ENCODE measurements at places on chromosomes 2 and 18. TPM values are rescaled to one million over a fixed set of nuclear protein-coding genes. Genes with fewer than 3 reads are reported as not detected.

The EHBP1 gene
- 23.7 TPM for total RNA-seq

The CFAP65 gene
- total RNA-seq: not detected

The CTDP1 gene
- total RNA-seq: 45.9 TPM

The IL36A gene
- total RNA-seq: not detected

The NAGK gene
- 75.2 TPM for total RNA-seq

The PPP4R1 gene
- 49.5 TPM for total RNA-seq

The ASB18 gene
- total RNA-seq: not detected

The GPR39 gene
- total RNA-seq: not detected

The RFX8 gene
- 1.2 TPM for total RNA-seq

The CD207 gene
- total RNA-seq: not detected

DNA sequence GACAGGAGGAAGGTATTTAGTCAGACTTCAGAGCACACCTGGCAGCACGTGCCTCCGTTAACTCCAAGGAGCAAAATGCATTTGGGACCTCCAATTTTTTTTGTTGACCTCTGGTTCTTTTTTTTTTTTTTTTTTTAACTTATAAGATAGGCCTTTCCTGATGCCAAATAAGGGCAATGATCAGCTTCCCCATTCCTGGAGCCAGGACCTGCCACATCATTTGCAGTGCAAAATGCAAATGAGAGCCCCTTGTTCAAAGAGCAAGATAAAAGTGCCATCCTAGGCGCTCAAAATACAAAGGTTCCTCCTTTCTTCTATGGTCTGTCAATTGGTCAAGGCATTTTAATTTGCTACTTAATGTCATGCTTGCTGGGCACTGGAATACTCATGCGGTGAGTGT is 133.2 kb upstream of the REV1 start:
- H3K4me1 ChIP-seq: no peaks in the 10 kb centered on the region
- H3K27me3 ChIP-seq: no peaks in the 10 kb centered on the region
- DNase-seq: no peak

- H3K27me3 ChIP-seq: peaks cover 2% of the 10 kb centered on the region
- no peak overlapping the region for H3K4me3 ChIP-seq
- peak overlapping the region; percentile 10 for H3K27ac ChIP-seq
- H3K36me3 ChIP-seq: peaks cover 2% of the 10 kb centered on the region
- DNase-seq: no peak
Observed at GRCh38 chr18:58666176-58666575, 5.1 kb upstream of the MALT1 start.

- no peak for DNase-seq
- no peak overlapping the region for H3K4me3 ChIP-seq
- H3K27ac ChIP-seq: peak overlapping the region; percentile 61
- H3K36me3 ChIP-seq: peaks cover 33% of the 10 kb centered on the region
Observed at GRCh38 chr18:79424008-79424565, 28.4 kb downstream of the NFATC1 start.

DNA sequence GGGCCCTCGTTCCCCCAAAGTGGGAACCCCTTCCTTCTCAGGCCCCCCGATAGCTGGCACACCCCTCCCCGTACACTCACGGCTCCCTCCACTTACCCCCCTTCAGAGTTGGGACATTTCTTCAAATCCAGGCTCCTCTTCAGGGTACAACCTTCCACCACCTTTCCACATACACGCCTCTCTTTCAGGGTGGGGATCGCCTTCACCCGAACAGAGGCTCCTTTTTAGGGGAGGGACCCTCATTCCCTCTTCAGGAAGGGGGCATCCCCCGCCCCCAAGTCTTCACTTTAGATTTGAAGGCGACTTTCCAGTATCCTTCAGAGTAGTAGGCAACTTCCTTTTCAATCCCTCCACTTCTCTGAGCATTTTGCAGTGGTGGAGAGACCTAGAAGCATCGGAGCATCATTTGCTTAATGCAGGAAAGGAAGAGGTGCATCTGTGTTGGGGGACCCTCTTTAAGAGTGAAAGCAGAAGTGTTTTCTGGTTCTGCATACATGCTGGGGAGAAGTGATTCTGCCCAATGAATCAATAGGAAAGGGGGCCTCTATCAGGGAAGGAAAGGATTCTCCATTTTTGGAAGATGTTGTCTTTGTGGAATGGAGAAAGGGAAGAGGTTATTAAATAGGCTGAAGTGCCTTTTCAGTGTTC is 845 bp downstream of the EML4 start:
- H3K36me3 ChIP-seq: peaks cover 9% of the 10 kb centered on the region
- no peak overlapping the region for H3K4me3 ChIP-seq
- H3K27ac ChIP-seq: no peak overlapping the region
- DNase-seq: peak; percentile 19

GRCh38 chr2:9782197-9782719 is 61.0 kb upstream of the TAF1B start:
- peak overlapping the region; percentile 66 for H3K4me3 ChIP-seq
- peak; percentile 76 for DNase-seq
- peak overlapping the region; percentile 84 for H3K27ac ChIP-seq
- H3K36me3 ChIP-seq: peaks cover 6% of the 10 kb centered on the region

DNA sequence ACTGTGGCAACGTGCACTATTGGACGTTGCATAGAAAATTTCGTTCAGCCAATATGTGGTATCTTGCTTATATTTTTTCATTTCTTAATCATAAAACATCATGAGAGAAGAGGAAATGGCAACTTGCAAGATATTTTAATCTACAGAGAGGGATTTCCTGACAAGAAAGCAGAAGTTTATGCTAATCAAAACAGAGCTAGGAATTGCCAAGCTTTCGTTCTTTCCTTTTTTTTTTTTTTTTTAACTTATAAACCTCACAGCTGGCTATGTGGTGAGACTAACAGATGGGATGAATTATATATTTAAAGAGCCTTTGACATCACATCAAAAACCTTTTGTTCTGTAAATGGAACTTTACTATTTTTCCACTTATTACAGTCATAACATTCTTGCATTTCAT is 1136.9 kb upstream of the TMEFF2 start:
- no peak overlapping the region for H3K4me3 ChIP-seq
- no peaks in the 10 kb centered on the region for H3K36me3 ChIP-seq
- no peak overlapping the region for H3K27ac ChIP-seq
- H3K4me1 ChIP-seq: no peaks in the 10 kb centered on the region
- no peak for DNase-seq

DNA sequence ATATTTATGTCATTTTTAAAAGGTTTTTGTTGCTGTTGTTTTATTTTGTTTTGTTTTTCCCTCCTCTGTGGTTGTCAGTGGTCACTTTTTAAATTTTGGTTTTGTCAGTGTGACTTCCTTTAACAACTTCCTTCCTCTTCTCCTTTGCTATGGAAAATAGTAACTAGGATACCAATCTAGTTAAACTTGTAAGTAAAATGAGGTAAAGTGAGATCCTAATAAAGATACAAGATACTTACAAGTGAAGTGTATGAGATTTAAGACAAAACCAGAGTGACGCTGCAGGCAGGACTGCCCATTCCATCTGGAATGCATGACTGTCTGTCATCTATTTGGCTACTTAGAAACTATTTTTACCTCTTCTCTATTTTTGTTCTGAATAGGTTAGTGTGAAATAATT is 30.6 kb upstream of the CREB1 start:
- no peak overlapping the region for H3K4me3 ChIP-seq
- H3K4me1 ChIP-seq: peaks cover 48% of the 10 kb centered on the region
- H3K27ac ChIP-seq: no peak overlapping the region
- H3K36me3 ChIP-seq: no peaks in the 10 kb centered on the region
- no peak for DNase-seq

- H3K4me3 ChIP-seq: no peak overlapping the region
- no peaks in the 10 kb centered on the region for H3K27me3 ChIP-seq
- H3K4me1 ChIP-seq: no peaks in the 10 kb centered on the region
- no peaks in the 10 kb centered on the region for H3K36me3 ChIP-seq
- no peak overlapping the region for H3K27ac ChIP-seq
- DNase-seq: no peak
Observed at GRCh38 chr2:187962538-187962937, 329.1 kb upstream of the GULP1 start.

DNA sequence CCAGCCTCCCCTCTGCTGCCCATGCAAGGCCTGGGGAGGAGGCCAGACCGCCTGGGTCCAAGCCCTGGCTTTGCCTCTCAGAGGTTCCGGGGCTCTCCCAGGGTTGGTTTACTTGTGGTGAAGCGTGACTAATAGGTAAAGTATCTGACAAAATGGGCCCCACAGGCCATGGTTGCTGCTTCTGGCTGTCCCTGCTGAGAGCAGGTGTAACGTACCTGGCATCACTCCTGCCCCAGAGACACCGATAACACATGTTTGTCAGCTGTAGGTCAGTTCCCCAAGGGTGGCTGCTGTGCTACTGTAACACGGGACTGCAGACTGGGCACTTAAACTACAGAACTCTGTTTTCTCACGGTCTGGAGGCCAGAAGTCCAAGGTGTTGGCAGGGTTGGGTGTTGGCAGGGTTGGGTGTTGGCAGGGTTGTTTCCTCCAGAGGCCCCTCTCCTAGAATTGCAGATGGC is 34.1 kb downstream of the ODC1 start:
- DNase-seq: no peak
- H3K36me3 ChIP-seq: peaks cover 4% of the 10 kb centered on the region
- H3K4me3 ChIP-seq: no peak overlapping the region
- no peaks in the 10 kb centered on the region for H3K27me3 ChIP-seq
- H3K27ac ChIP-seq: no peak overlapping the region

DNA sequence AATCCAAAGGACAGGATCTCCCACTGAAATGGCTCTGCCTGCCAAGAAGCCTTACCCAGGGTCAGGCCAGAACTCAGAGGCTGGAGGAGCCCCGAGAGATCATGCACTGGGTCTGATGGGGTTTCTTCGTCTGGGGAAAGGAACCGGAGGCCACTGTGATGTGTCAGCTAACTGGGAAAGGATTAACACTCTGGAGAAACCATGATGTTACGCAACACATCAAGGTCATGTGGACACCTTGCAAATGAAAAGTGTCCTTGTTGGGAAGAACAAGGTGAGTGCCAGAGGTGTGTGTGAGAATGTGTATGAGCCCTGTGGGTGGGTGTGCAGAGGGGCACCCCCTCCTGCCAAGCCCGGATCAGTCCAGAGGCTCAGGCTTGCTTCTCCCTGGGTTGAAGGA is 86.9 kb downstream of the CRACDL start:
- H3K4me3 ChIP-seq: no peak overlapping the region
- H3K27me3 ChIP-seq: peaks cover 28% of the 10 kb centered on the region
- peaks cover 5% of the 10 kb centered on the region for H3K4me1 ChIP-seq
- DNase-seq: no peak

DNA sequence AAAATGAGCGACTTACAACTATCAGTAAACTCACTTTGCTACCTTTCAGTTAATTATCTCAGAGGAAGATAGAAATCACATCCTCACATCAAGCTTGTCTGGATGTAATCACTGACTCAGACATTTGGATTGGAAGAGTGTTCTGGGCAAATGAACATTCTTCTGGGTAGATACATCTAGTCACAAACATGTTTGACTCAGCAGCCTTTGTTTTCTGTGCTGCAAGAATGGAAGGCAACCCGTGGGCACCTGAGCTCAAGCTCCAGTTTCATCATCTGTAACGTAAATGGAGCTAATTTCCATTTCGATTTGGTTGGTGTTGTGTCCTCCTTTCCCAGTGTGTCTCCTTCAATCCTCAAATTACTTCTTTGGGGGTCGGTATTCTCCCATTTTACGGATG is 58.5 kb downstream of the ACAA2 start:
- DNase-seq: no peak
- no peaks in the 10 kb centered on the region for H3K36me3 ChIP-seq
- no peak overlapping the region for H3K4me3 ChIP-seq
- H3K27ac ChIP-seq: no peak overlapping the region
- H3K27me3 ChIP-seq: peaks cover 22% of the 10 kb centered on the region

- H3K27ac ChIP-seq: no peak overlapping the region
- no peaks in the 10 kb centered on the region for H3K4me1 ChIP-seq
- no peaks in the 10 kb centered on the region for H3K27me3 ChIP-seq
- H3K4me3 ChIP-seq: no peak overlapping the region
- H3K36me3 ChIP-seq: no peaks in the 10 kb centered on the region
- DNase-seq: no peak
Observed at GRCh38 chr2:32237488-32237887, 27.2 kb downstream of the NLRC4 start.

- H3K27ac ChIP-seq: no peak overlapping the region
- no peaks in the 10 kb centered on the region for H3K27me3 ChIP-seq
- H3K4me1 ChIP-seq: no peaks in the 10 kb centered on the region
- H3K4me3 ChIP-seq: no peak overlapping the region
- no peaks in the 10 kb centered on the region for H3K36me3 ChIP-seq
Observed at GRCh38 chr2:13578547-13578946, 861.8 kb downstream of the TRIB2 start.

DNA sequence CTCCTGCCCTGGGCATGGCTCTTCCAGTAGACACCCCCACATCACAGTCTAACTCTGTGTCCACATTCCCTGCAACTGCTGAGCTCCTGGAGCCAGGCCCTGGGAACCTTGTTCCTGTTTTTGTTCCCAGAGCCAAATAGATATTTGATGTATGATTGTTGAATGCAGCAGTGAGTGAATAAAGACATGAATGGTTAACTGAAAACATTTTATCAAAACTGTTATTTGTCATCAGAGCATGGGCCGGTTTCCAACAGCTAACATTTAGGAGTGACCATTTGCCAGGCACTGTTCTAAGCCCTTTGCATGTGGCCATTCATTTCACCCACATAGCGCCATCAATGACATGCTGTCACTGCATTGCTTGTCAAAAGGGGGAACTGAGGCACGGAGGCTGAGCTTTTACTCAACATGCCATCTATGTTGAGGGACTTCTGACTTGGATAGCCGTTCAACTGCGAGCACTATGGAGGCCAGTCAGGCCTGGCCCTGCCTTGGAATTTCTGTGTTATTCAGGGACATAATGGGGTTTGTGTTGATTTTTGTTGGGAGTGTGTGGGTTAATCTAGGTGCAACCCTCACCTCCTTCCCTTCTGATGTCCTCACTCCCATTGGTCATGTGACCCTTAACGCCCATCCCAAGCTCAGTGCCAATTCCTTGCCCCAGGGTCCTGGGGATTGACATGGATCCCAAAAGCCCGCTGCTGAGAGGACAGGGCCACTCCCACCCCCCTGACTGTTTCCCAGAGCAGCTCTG is 12.6 kb downstream of the IL1R1 start:
- no peaks in the 10 kb centered on the region for H3K4me1 ChIP-seq
- H3K36me3 ChIP-seq: peaks cover 7% of the 10 kb centered on the region
- no peak for DNase-seq
- H3K27me3 ChIP-seq: no peaks in the 10 kb centered on the region

- DNase-seq: no peak
- no peaks in the 10 kb centered on the region for H3K36me3 ChIP-seq
- H3K4me1 ChIP-seq: peaks cover 21% of the 10 kb centered on the region
- peak within 1 kb of the TSS; percentile 86 for H3K4me3 ChIP-seq
- H3K27ac ChIP-seq: peak within 1 kb of the TSS; percentile 60
- peaks cover 50% of the 10 kb centered on the region for H3K27me3 ChIP-seq
Observed at GRCh38 chr2:237859533-237860272, at the start of gene RAMP1. RAMP1 (plus strand) TSS chr2:237859623; CDS start chr2:237859676, 53 bp downstream.

- no peaks in the 10 kb centered on the region for H3K27me3 ChIP-seq
- H3K4me3 ChIP-seq: no peak overlapping the region
- H3K4me1 ChIP-seq: no peaks in the 10 kb centered on the region
- H3K27ac ChIP-seq: no peak overlapping the region
Observed at GRCh38 chr2:183093857-183094657, 15.5 kb downstream of the DUSP19 start.

GRCh38 chr2:221397187-221397586 is 174.9 kb downstream of the EPHA4 start:
- H3K36me3 ChIP-seq: no peaks in the 10 kb centered on the region
- H3K27me3 ChIP-seq: peaks cover 7% of the 10 kb centered on the region
- H3K27ac ChIP-seq: no peak overlapping the region
- H3K4me3 ChIP-seq: no peak overlapping the region
- DNase-seq: no peak

Measured in activated T-helper 1 cell treated with anti-CD3 and anti-CD28 coated beads, Interleukin-12 subunit alpha, Interleukin-12 subunit beta, Interleukin-2, Interleukin-4 antibody, amounts not matched to agents 30 ng/mL and 10 ng/mL and 1 ng/mL, durations not matched to agents 14 hours and 24 hours and 36 hours (primary cell).